ENCODE measurements at places on chromosomes 2 and 18. TPM values are rescaled to one million over a fixed set of nuclear protein-coding genes. Genes with fewer than 3 reads are reported as not detected.
A peak's percentile ranks its signal among the peaks of the same experiment; 100 is the strongest.

DNA sequence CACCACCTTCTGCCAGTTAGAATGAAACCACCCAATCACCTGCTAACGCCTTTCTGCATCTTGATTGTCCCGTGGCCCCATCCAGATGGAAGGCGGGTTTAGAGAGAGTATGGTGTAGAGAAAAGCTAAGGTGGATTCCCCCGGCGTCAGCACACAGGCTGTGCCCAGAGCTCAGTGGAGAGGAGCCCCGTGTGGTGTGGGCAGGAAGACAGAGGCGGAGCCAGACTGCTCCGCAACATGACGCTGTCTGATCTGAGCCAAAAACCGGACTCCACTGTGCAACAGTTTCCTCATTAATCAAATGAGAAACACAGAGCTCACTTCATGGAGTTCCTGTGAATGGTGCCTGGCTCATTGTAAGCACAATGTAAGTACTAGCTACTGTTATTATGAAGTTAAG is 448.1 kb upstream of the SMIM21 start:
- no peak for DNase-seq
- no peaks in the 10 kb centered on the region for H3K4me1 ChIP-seq
- H3K27ac ChIP-seq = no peak overlapping the region
- H3K36me3 ChIP-seq = no peaks in the 10 kb centered on the region
- no peak overlapping the region for H3K4me3 ChIP-seq
- no peaks in the 10 kb centered on the region for H3K27me3 ChIP-seq

DNA sequence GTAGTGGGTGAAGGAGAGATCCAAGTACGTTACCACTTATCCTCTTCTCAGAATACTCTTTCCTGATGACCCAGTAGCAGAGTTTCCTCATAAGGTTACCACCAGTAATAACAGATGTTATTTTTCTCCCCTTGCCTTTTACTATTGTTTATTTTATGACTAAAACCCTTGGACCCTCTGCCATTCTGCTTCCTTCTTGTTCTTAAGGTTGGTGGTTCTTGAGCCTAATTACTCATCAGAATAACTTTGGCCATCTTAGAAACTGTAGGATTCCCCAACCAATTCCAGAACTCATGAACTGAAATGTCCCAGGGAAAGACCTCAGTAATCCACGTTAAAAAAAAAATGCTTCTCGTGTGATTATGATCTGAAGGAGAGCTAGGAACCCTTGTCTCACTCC is 64.9 kb downstream of the CHST9 start:
- H3K27me3 ChIP-seq = no peaks in the 10 kb centered on the region
- DNase-seq = no peak
- no peaks in the 10 kb centered on the region for H3K36me3 ChIP-seq

DNA sequence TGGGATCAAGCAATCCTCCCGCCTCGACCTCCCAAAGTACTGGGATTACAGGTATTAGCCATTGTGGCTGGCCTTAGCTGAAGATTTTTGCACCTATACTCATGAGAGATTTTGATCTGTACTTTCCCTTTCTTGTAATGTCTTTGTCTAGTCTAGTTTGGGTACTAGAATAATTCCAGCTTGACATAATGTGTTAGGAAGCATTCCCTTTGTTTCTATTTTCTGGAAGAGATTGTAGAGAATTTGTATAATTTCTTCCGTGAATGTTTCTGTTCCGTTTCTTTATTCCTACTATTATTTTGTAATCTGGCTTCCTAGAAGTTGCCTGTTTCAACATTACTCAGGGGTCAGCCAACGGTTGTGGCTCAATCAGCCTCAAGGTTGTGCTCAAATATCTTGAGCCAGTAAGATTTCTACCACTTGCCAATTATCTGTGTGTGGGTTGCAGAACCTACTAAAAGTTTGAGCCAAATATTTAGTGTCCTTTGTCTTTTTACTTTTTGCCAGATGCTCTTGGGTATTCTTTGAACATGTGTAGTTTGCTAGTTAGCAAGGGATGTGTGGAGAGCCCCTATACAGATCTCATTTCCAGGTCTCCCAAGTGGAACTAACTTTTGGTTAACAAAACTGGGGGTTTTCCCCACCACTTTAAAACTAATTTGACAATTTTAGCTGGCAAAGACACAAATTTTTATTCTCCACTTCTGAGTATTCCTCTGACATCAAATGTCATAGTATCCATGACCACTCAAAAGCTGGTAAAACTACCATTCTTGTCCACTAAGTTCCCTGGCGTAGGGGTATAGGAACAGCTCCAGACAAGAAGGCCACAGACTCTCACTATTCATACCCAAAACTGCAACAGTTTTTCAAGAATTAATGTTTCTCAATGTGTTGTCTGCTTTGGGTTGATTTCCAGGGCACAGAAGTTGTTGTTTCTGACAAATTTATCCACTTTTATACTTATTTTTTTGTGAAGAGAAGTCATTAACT is 42.8 kb upstream of the BAZ2B start:
- no peaks in the 10 kb centered on the region for H3K36me3 ChIP-seq
- H3K27ac ChIP-seq = no peak overlapping the region
- H3K4me1 ChIP-seq = peaks cover 13% of the 10 kb centered on the region
- DNase-seq = peak; percentile 73
- no peaks in the 10 kb centered on the region for H3K27me3 ChIP-seq

DNA sequence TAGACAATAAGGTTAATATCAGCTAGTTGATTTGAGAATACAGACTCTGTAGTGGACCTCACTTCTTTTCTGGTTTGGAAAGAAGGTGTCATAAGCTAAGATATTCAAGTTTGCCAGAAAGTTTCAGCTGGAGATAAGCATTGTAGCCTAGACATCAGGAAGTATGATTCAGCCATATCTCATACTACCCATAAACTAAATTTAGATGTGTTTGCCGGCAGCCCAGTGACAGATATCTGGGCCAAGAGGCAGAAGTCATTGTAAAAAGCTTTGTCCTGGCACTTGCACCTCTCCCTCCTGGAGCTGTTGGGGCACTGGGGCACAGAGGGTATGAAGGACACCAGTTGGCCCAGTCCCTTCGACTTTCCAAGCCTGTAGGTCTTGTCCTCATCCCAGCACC is 128.0 kb downstream of the EPHA4 start:
- no peaks in the 10 kb centered on the region for H3K36me3 ChIP-seq
- peak; percentile 24 for DNase-seq
- H3K27ac ChIP-seq = no peak overlapping the region
- H3K4me1 ChIP-seq = peaks cover 6% of the 10 kb centered on the region
- H3K27me3 ChIP-seq = no peaks in the 10 kb centered on the region

Gene CFAP65
- not detected for total RNA-seq

DNA sequence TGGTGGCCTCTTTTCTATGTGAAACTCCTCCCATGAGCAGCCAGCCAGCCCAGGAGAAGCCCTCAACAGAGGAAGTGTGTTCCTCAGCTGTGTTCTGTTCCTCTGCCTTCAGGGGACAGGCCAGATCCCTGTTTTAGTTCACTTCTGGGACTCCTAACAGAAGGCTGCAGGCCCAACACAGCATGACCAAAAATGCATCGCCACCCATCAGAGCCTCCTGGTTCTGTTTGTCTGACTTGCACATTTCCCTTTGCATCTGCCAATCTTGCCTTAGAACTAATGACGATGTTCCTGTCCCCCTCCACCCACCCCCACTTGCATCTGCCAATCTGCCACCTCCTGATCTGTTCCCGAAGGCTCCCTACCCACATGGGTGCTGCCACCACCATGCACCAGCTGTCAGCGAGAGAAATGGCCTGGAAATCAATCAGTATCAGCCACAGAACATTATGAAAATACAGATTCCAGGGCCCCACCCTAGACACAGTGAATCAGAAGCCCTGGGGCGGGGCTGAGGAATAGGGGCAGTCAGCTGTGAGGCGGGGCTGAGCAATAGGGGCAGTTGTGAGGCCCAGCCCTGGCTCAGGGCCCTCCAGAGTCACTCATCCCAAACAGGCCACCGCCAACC is 51.0 kb downstream of the FAM168B start:
- no peaks in the 10 kb centered on the region for H3K27me3 ChIP-seq
- H3K4me3 ChIP-seq = no peak overlapping the region
- H3K27ac ChIP-seq = no peak overlapping the region
- no peaks in the 10 kb centered on the region for H3K36me3 ChIP-seq
- no peaks in the 10 kb centered on the region for H3K4me1 ChIP-seq

Gene FAM228A
- total RNA-seq = 0.72 TPM

GRCh38 chr18:59660786-59661743 is 36.2 kb downstream of the CCBE1 start:
- no peak overlapping the region for H3K27ac ChIP-seq
- H3K27me3 ChIP-seq = no peaks in the 10 kb centered on the region
- H3K4me1 ChIP-seq = no peaks in the 10 kb centered on the region
- H3K36me3 ChIP-seq = no peaks in the 10 kb centered on the region
- no peak overlapping the region for H3K4me3 ChIP-seq

GRCh38 chr2:26807788-26808460 is 22.1 kb downstream of the CENPA start:
- H3K27ac ChIP-seq = no peak overlapping the region
- H3K4me3 ChIP-seq = no peak overlapping the region
- H3K27me3 ChIP-seq = no peaks in the 10 kb centered on the region
- H3K4me1 ChIP-seq = no peaks in the 10 kb centered on the region

GRCh38 chr2:100189387-100189786 is 47.0 kb upstream of the AFF3 start:
- H3K36me3 ChIP-seq = no peaks in the 10 kb centered on the region
- no peak for DNase-seq
- H3K4me3 ChIP-seq = no peak overlapping the region
- no peak overlapping the region for H3K27ac ChIP-seq

DNA sequence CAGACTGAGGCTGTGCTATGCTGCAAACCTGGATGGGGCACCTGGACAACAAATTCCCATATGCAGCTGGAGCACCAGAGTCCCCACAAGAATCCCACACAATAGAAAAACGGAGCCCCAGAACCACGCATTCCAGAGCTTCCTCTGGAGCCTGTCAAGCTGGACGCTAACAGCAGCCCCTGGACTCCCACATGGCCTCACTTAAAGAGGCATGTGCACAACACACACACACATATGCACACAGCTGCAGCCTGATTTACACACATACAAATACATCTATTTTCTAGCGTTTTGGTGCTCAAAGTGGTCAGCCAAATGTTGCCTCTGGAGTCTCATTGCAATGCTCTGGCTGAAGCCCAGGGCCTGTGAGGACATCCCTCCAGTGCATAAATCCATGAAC is 632.7 kb upstream of the ID2 start:
- DNase-seq = peak; percentile 24
- no peaks in the 10 kb centered on the region for H3K4me1 ChIP-seq
- no peak overlapping the region for H3K27ac ChIP-seq
- no peaks in the 10 kb centered on the region for H3K27me3 ChIP-seq
- no peaks in the 10 kb centered on the region for H3K36me3 ChIP-seq

- DNase-seq = no peak
- no peaks in the 10 kb centered on the region for H3K4me1 ChIP-seq
- no peaks in the 10 kb centered on the region for H3K27me3 ChIP-seq
- no peaks in the 10 kb centered on the region for H3K36me3 ChIP-seq
Measured at GRCh38 chr18:24190590-24190989, 51.7 kb downstream of the CABYR start.

GRCh38 chr2:233658610-233659009 is 13.1 kb upstream of the UGT1A9 start:
- H3K4me1 ChIP-seq = no peaks in the 10 kb centered on the region
- H3K27ac ChIP-seq = no peak overlapping the region
- DNase-seq = no peak
- H3K4me3 ChIP-seq = no peak overlapping the region
- no peaks in the 10 kb centered on the region for H3K36me3 ChIP-seq
- H3K27me3 ChIP-seq = peaks cover 9% of the 10 kb centered on the region

DNA sequence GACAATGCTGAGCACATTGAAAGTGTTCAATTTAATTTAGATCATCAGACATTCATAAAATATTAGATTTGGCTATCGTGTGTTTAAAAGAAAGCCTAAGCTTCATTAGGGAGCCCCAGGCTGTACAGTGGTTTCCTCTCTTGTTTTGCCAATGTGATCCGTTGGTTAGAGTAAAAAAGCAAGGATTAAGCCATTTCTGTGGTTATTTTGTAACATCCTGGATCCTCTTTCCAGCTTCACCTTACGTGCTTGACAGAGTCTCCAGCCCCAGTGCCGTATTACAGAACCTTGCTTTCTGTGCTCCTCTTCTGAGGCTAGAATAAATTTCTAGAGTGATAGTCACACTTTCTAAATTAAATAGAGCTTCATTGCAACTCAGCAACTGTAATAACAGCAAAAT is 289.3 kb upstream of the LINC00305 start:
- H3K4me1 ChIP-seq = no peaks in the 10 kb centered on the region
- H3K36me3 ChIP-seq = no peaks in the 10 kb centered on the region
- no peaks in the 10 kb centered on the region for H3K27me3 ChIP-seq
- no peak overlapping the region for H3K4me3 ChIP-seq

Measured in adrenal gland (tissue), 19 donors.